Activated CD4-positive, alpha-beta T cell treated with anti-CD3 and anti-CD28 coated beads, Interleukin-2, amount 10 ng/mL, durations not matched to agents 24 days and 14 days (primary cell): ENCODE measurements at places on chromosomes 1 and 21. TPM values are rescaled to one million over a fixed set of nuclear protein-coding genes. Genes with fewer than 3 reads are reported as not detected.

S100A8 gene
- total RNA-seq, result not detected in 2 replicates

CHRNB2 gene
- total RNA-seq, result 0.14 TPM in 1 of 2 replicates, not detected in the other

LCE3D gene
- not detected in 2 replicates for total RNA-seq

DNA sequence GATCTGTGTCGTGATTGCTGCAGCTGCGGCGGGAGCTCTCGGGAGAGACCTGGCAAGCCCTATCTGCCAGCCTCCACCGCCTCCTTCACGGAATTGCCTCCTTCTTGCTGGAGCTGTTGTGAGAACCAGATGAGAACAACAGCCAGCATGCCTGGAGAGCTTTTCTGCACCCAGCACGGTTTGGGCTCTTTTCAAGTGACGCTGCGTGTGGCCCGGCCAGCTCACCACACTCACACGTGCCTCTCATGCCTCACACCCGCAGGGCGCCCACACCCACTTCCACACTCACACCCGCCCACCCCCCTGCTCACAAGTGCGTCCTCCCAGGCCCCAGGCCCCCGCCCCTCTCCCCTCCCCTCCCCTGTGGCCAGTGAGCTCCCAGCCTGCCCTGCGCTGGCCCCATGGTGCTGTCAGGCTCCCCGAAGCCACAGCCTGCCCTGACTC lies 135.7 kb upstream of the RUNX3 start:
- DNase-seq, result no peak

- DNase-seq, result no peak
Measured at GRCh38 chr1:71170925-71171324, 90.1 kb upstream of the ZRANB2 start.

- no peak for DNase-seq
Measured at GRCh38 chr1:84164161-84164560, 20.1 kb downstream of the PRKACB start.

DNA sequence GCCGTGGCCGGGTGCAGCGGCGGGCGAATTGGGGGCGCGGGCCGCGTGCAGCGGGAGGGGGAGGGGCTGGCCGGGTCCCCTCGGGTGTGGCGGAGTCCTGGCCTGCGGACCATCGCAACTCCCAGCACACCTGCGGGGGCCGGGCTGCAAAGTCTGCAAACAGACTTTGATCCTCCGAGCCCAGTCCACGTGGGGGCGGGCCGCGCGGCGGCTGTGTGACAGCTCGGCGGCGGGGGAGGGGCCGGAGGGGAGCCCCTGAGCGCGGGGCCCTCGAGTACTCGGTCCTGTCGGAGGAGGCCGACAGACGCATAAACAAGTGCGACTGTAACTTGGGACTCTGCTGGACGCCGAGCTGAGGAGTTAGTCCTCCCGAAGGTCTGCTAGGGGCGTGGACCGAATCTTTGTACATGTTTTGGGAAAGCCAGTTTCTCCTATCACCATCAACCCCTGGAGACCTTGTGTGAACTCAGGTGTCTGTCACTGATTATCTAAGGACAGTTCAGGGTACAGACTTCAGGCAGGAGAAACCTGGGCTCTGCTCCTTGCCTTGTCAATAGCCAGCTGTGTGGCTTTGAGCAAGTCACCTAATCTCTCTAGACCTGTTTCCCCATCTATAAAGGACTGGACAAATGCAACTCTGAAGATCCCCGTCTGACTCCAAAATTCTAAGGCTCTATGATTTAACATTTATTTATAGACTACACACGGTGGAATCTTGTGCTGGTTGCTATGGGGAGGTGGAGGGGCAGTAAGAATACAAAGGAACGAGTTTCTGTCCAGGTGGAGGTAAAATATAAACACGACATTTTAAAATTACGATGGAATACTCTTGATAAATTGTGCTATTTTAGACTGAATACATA lies 710 bp upstream of the SLC30A1 start:
- no peak for DNase-seq

GRCh38 chr1:64769482-64769881 lies 24.6 kb downstream of the RAVER2 start:
- no peak for DNase-seq

GRCh38 chr1:152392909-152393308 lies 21.2 kb downstream of the CRNN start:
- no peak for DNase-seq

DNA sequence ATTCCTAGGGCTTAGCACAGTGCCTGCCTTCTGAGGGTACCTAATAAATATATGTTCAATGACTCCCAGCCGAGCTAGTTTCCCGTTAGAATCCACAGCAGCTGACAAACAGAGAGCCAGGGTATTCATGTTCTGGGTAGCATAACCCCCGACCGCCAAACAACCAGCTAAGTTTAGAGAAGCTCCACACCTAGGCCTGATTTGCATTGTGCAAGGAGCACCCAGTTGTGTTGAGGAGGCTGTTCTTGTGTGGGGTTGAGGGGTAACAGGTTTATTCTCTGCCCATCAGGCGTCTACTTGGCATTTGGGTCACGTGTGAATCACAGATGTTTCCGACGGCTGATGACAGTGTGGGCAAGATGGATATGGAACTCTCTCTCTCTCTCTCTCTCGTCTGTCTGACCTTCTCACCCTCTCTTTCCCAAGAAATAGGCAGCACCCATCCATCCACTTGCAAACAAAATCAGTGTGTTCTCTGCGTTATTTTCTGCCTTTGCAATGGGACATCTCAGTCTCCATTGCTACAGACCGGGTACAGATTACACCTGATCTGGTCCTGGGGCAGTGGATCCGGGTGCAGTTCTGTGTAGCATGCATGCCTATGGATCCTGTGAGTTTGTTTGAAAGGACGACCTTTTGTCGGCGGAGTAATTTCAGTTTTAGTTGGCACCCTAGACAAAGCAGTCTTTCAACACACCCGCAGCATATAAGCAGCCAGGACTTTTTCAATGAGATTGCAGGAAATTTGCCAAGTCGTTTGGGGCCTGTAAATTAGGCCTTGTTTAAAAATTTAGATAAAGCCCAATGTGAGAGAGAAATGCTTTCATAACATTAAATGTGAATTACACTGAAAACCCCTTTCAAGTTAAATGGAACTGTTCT lies 29.4 kb downstream of the KAZN start:
- no peak for DNase-seq

DNA sequence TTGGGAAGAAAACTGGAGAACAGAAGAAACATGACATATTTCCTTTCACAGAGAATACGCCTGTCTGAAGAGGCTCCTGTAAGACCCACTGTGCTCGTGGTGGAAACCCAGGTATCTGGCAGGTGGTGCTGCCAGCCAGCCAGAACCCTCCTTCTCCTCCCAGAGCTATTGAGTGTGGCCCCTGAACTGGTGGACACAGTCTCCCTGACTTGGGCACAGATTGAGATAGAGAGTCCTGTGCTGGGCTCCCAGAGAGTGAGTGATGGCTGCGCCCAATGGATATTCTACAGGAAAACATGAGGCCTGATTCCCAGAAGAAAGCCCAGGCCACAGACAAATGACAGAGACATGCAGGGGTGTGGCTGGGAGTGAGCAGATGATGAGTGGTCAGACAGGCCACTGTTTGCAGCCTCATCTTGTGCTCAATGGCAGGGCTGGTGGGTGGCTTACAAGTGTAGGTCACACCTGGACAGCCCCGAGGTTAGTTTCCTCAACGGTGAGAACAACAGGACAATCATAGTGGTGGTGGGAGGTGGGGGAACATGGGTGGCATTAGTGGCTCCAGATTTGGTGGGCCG lies 127.9 kb downstream of the PTPRU start:
- DNase-seq, result no peak

GRCh38 chr1:209802117-209802779 lies 3.7 kb downstream of the IRF6 start:
- DNase-seq, result no peak

GRCh38 chr21:16587141-16587581 lies 857.4 kb downstream of the USP25 start:
- no peak for DNase-seq
